ENCODE measurements at places on chromosomes 16 and 17. TPM values are rescaled to one million over a fixed set of nuclear protein-coding genes. Genes with fewer than 3 reads are reported as not detected.

GRCh38 chr16:9077091-9077809, 14.2 kb upstream of the HAPSTR1 start:
- H3K27ac ChIP-seq, result no peak overlapping the region
- H3K4me3 ChIP-seq, result no peak overlapping the region
- no peak for DNase-seq
- no peaks in the 10 kb centered on the region for H3K36me3 ChIP-seq

- no peak for DNase-seq
- no peak overlapping the region for H3K4me3 ChIP-seq
- no peaks in the 10 kb centered on the region for H3K27me3 ChIP-seq
- H3K27ac ChIP-seq, result peak overlapping the region; percentile 87
- H3K4me1 ChIP-seq, result no peaks in the 10 kb centered on the region
These were observed 31.1 kb downstream of the BAIAP2 start for GRCh38 chr17:81066072-81066471.

DNA sequence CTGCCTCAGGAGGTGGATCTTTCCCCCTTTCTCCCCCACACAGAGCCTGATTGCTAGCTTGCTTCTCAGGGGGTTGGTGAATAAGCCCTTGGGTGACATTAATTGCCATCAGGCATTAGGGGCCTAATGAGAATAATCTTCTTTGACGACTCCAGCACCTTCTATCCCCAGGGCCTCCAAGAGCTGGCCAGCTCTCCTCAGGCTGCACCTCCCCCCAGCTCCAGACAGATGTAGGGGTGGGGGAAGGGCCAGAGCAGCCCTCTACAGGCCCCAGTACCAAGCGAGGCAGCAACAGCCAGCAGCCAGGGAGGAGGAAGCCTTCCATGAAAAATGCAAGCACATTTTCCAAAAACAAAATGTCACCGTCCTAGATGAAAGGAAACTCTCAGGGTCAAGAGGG, 1.4 kb upstream of the TMEM132E start:
- peak; percentile 77 for DNase-seq
- H3K27ac ChIP-seq, result no peak overlapping the region
- H3K36me3 ChIP-seq, result no peaks in the 10 kb centered on the region
- peaks cover 13% of the 10 kb centered on the region for H3K4me1 ChIP-seq
- H3K4me3 ChIP-seq, result no peak overlapping the region

DNA sequence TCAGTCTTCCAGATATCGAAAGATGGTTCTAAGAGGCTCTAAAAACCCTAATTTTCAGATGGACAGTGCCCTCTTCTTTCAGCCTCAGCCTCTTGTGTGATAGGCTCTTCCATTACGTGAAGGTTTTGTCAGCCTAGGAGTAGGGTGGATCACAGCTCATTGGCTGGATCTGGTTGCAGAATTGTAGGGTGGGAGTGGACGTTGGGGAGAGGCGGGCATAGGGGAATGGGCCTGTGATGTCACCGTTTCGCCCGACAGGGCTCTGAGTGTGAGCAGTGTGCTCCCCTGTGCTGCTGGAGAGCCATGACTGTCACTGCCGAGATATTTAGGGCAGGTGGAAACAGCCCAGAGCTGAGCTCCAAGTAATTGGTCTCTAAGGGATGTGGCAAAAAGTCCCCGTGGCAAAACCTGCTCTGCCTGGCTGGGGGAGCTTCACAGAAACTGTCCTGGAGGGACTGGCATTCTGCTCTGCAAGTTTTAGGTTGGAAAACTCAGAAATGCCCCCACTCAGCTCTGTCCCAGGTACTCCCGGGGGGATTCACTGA, 6.2 kb upstream of the WFIKKN1 start:
- no peaks in the 10 kb centered on the region for H3K36me3 ChIP-seq
- H3K27ac ChIP-seq, result no peak overlapping the region
- H3K27me3 ChIP-seq, result no peaks in the 10 kb centered on the region
- DNase-seq, result no peak
- H3K4me1 ChIP-seq, result no peaks in the 10 kb centered on the region
- no peak overlapping the region for H3K4me3 ChIP-seq

The CSH2 gene
- 0.57 TPM for total RNA-seq

The KRT9 gene
- total RNA-seq, result not detected

The SLC47A1 gene
- total RNA-seq, result 3.1 TPM

The CDH15 gene
- 0.11 TPM for total RNA-seq

The SEZ6 gene
- total RNA-seq, result 0.20 TPM

- H3K27ac ChIP-seq, result no peak overlapping the region
- no peaks in the 10 kb centered on the region for H3K4me1 ChIP-seq
- no peaks in the 10 kb centered on the region for H3K27me3 ChIP-seq
- H3K4me3 ChIP-seq, result no peak overlapping the region
These were observed 45.2 kb upstream of the LGALS9 start for GRCh38 chr17:27585792-27586191.

- no peak for DNase-seq
- no peaks in the 10 kb centered on the region for H3K36me3 ChIP-seq
- no peak overlapping the region for H3K27ac ChIP-seq
- H3K4me1 ChIP-seq, result no peaks in the 10 kb centered on the region
These were observed 18.9 kb downstream of the XYLT1 start for GRCh38 chr16:17451843-17452242.

The NLRC3 gene
- 0.23 TPM for total RNA-seq

- DNase-seq, result no peak
- H3K4me3 ChIP-seq, result no peak overlapping the region
- H3K27ac ChIP-seq, result no peak overlapping the region
- no peaks in the 10 kb centered on the region for H3K4me1 ChIP-seq
These were observed 27.1 kb upstream of the SSTR5 start for GRCh38 chr16:1045310-1045992.

DNA sequence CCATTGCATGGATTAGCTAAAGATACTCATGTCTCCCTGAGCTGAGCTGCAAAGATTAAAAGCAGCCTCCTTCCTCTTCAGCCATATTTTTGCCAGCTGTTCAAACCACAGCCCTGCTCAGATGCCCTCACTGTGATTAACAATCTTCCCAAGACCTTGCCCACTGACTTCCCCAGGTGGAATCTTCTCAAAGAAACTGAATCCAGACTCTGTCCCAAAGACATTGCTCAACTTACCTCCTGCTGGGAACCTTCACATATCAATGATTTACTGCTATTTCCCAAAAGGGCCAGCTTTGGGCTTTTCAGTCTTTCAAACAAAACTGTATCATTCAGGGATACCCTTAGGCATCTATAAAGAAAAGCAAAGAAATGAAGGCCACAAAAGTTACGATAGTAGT, 9.2 kb downstream of the C17orf67 start:
- no peak for DNase-seq
- no peaks in the 10 kb centered on the region for H3K36me3 ChIP-seq
- H3K27ac ChIP-seq, result no peak overlapping the region
- H3K4me3 ChIP-seq, result no peak overlapping the region

DNA sequence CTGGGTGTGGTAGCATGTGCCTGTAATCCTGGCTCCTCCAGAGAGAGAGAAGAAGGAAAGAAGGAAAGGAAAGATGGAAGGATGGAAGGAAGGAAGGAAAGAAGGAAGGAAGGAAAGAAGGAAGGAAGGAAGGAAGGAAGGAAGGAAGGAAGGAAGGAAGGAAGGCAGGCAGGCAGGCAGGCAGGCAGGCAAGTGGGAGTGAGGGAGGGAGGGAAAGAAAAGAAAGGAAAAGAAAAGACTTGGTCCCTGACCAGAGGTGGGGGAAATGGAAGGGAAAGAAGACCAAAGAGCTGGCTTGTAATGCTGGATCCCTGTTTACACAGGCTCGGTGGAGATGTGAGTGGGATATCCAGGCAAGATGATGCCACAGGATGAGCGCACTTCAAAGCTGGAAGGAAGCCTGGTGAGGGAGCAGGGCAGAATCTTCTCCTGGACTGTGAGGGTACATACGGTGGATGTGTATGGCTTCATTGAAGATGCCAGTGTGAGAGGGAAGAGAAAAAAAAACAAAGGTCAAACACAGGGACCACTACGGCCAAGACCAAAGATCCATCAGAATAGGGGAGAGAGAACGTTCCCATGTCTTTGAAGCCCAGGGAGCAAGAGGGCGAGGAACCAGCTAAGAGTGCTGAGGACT, 2.1 kb downstream of the CES1 start:
- H3K27ac ChIP-seq, result no peak overlapping the region
- no peak overlapping the region for H3K4me3 ChIP-seq
- DNase-seq, result peak; percentile 6
- no peaks in the 10 kb centered on the region for H3K36me3 ChIP-seq

- DNase-seq, result no peak
- no peaks in the 10 kb centered on the region for H3K4me1 ChIP-seq
- no peak overlapping the region for H3K27ac ChIP-seq
- H3K27me3 ChIP-seq, result peaks cover 26% of the 10 kb centered on the region
These were observed 8.6 kb downstream of the TPSD1 start for GRCh38 chr16:1264345-1265089.

DNA sequence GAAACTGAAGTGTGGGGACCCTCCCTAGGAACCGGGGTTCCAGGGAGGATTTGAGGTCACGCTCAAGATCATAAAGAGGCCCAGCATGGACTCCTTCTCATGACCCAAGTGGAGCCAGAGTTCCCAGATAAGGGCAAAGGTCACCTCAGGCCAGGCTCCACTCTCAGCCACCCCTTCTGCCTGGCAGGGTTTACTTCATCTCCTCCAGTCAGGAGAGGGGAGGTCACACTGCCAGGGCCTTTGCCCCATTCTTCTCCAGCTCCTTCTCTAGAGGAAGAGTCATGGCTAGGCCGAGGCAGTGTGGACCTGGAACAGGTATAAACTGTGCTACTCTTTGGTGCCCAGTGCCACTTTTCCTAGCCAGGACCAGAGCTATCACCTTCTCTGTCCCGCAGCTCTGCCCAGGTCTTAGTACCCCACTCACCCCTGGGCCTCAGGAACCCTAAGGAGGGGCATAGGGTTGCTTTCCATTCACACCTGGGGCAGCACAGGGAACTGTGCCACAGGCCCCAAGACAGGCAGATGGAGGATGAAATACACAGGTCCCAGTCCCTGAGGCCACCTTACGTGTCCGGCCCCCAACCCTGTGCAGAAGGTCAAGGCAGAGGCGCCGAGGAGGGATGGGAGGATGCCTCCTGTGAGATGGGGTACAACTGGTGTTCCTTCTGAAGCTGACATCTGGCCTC, 879 bp upstream of the ACSF2 start:
- H3K36me3 ChIP-seq, result no peaks in the 10 kb centered on the region
- DNase-seq, result no peak
- H3K4me1 ChIP-seq, result peaks cover 10% of the 10 kb centered on the region

The PPL gene
- total RNA-seq, result 24.1 TPM

DNA sequence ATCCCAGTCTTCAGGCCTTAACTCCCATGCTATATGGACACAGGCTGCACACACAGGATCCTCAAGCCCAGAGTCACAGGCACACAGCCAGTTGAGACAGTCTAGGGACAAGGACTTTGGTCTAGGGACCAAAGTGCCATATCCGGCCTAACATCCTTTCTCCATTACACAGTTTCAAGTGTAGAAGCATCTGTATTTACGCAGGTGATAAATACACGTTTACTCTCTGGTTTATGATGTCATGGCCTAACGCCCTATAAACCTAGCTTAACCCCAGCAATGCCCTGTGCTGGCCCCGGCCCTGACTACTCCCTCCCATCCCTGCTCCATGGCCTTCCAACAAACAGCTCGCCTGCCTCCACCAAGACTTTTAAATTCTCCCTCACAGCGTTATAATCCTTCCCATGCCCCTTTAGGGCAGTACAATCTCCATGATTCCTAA, 17.1 kb downstream of the CUEDC1 start:
- no peak for DNase-seq
- H3K27ac ChIP-seq, result peak overlapping the region; percentile 32
- no peaks in the 10 kb centered on the region for H3K36me3 ChIP-seq
- H3K4me3 ChIP-seq, result no peak overlapping the region
- no peaks in the 10 kb centered on the region for H3K27me3 ChIP-seq

- no peak overlapping the region for H3K4me3 ChIP-seq
- H3K36me3 ChIP-seq, result no peaks in the 10 kb centered on the region
- H3K4me1 ChIP-seq, result peaks cover 2% of the 10 kb centered on the region
- DNase-seq, result peak; percentile 91
- H3K27me3 ChIP-seq, result no peaks in the 10 kb centered on the region
These were observed 38.5 kb upstream of the NKD1 start for GRCh38 chr16:50509521-50510341.

DNA sequence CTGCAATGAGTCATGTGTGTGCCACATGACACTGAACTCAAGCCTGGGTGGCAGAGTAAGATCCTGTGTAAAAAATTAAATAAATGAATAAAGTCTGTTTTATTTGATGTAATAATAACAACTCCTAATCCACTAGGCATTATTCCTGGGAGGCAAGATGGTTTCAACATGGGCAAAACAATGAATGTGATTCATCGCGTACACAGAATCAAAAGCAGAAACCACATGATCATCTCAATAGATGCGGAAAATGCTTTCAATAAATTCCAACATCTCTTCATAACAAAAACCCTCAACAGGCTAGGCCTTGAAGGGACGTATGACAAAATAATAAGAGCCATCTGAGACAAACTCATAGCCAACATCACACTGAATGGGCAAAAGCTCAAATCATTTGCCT, 195.4 kb downstream of the CDH11 start:
- DNase-seq, result no peak
- H3K4me1 ChIP-seq, result no peaks in the 10 kb centered on the region
- H3K4me3 ChIP-seq, result no peak overlapping the region

DNA sequence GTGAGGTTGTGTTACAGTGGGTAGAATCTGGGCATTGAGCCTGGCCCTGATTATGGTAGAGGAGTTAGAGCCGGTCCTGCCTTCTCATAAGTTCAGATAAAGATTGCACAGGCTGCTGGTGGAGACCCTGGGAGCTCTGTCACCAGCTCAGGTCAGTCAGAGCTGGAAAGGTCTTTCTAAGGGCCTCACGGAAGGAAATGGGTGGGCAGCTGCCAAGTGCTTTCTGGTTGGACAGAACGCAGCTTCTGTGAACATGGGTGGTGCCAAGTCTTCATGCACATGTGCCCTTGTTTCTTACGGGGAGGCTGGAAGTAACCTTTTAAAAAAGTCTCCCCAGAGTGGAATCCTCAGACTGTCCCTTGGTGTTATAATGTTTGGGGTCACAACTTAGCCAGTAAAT, 14.9 kb downstream of the ALKBH5 start:
- no peak overlapping the region for H3K27ac ChIP-seq
- no peak for DNase-seq
- H3K36me3 ChIP-seq, result peaks cover 69% of the 10 kb centered on the region
- no peak overlapping the region for H3K4me3 ChIP-seq

GRCh38 chr17:40956401-40957254, 10.1 kb downstream of the KRT39 start:
- no peaks in the 10 kb centered on the region for H3K4me1 ChIP-seq
- no peaks in the 10 kb centered on the region for H3K36me3 ChIP-seq
- H3K4me3 ChIP-seq, result no peak overlapping the region
- no peak for DNase-seq
- no peak overlapping the region for H3K27ac ChIP-seq

- no peak overlapping the region for H3K4me3 ChIP-seq
- H3K27ac ChIP-seq, result peak overlapping the region; percentile 4
- no peaks in the 10 kb centered on the region for H3K27me3 ChIP-seq
- H3K36me3 ChIP-seq, result no peaks in the 10 kb centered on the region
- DNase-seq, result no peak
These were observed 42.1 kb downstream of the TK2 start for GRCh38 chr16:66507731-66508239.

The KRT23 gene
- not detected for total RNA-seq

- H3K4me3 ChIP-seq, result no peak overlapping the region
- DNase-seq, result no peak
- no peaks in the 10 kb centered on the region for H3K27me3 ChIP-seq
- H3K27ac ChIP-seq, result no peak overlapping the region
- no peaks in the 10 kb centered on the region for H3K4me1 ChIP-seq
These were observed 21.7 kb downstream of the G6PC1 start for GRCh38 chr17:42922294-42922693.

GRCh38 chr17:66420961-66421371, 118.6 kb downstream of the PRKCA start:
- H3K36me3 ChIP-seq, result no peaks in the 10 kb centered on the region
- no peaks in the 10 kb centered on the region for H3K27me3 ChIP-seq
- H3K4me1 ChIP-seq, result peaks cover 2% of the 10 kb centered on the region
- DNase-seq, result peak; percentile 39

The TEX19 gene
- total RNA-seq, result 0.48 TPM

Data from endodermal cell (in vitro differentiated cells).